ENCODE measurements at places on chromosomes 7 and 10.

DNA sequence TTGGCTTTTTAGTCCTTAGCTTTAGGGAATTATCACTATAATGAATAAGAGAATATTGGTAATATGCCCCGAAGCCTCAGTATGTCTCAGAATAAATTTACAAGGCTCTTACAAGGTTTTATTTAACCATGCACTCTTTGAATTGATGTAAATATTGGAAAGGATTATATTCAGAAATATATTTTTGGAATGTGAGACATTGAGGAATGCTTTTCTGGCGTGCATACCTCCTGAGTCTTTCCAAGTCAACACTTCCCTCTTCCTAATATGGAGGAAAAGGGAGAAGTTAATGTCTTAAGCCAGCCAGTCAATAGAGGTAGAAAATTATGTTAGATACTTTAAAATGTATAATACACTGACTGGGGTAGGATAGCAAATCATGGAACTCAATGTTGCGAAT is 1.2 kb upstream of the OR2F1 start:
- DNase-seq: no peak

DNA sequence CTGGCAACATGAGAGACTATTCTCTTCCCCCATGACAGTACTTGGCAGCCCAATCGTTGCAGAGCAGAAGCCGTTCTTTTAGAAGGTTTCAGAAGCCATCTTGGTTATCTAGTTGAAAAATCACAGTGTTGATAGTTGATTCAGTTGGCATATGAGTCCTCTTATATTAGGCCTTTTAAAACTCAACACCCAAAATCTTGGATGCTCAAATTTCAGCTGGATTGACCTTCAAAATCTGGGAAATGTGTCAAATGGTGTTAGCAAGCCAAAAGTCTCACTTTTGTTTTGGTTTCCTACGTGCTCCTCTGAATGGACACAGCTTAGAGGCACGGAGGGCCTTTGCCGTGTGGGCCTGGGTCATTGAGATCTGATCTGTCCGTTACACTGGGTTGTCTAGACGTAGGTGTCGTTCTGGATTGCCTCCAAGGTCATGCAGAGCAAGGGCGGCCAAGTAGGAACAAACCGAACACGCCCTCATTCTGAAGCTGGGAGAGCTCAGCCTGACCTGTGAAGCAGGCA is 59.3 kb upstream of the BMPER start:
- no peak for DNase-seq

GRCh38 chr10:112807013-112807412 is 143.0 kb upstream of the TCF7L2 start:
- no peak for DNase-seq

DNA sequence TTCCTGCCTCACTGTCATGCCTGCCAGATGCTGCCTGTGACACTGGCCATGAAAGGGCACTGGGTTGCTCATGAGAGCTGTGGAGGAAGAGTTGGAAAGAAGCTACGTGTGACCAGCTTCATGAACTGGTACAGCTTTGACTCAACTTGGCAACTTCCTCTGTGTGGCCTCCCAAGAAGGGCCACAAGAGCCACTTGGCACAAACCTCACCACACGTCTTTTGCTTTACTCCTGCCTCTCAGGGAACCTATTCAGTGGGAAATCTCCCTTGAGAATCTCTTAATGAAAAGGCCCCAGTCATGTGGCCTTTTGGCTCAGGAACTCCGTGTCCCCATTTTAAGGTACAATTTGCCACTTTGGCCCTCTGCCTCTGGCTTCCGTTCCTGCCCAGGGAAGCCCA is 54.5 kb downstream of the FRMD4A start:
- no peak for DNase-seq

- DNase-seq: no peak
Measured at GRCh38 chr7:54556121-54556520, 13.9 kb downstream of the VSTM2A start.

- peak; percentile 37 for DNase-seq
Measured at GRCh38 chr10:32256613-32257437, 90.1 kb downstream of the EPC1 start.

DNA sequence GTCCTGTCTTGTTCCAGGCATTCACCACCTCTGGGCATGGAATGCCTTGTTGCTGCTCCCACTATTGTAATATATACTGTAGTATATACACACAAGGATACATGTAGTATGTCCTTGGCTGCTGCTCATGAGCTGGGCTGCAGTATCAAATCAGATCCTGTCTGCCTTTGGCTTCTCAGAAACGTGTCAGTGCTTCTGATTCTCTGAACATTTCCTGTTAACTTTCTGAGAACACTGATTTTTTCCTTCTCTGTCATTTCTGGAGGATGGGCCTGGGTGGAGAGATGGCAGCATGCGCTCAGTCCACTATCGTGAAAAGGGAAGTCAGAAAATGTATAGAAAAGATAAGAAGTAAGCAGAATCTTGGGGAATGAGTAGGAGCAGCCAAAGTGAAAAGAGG is 12.2 kb downstream of the SFTPA2 start:
- DNase-seq: no peak

DNA sequence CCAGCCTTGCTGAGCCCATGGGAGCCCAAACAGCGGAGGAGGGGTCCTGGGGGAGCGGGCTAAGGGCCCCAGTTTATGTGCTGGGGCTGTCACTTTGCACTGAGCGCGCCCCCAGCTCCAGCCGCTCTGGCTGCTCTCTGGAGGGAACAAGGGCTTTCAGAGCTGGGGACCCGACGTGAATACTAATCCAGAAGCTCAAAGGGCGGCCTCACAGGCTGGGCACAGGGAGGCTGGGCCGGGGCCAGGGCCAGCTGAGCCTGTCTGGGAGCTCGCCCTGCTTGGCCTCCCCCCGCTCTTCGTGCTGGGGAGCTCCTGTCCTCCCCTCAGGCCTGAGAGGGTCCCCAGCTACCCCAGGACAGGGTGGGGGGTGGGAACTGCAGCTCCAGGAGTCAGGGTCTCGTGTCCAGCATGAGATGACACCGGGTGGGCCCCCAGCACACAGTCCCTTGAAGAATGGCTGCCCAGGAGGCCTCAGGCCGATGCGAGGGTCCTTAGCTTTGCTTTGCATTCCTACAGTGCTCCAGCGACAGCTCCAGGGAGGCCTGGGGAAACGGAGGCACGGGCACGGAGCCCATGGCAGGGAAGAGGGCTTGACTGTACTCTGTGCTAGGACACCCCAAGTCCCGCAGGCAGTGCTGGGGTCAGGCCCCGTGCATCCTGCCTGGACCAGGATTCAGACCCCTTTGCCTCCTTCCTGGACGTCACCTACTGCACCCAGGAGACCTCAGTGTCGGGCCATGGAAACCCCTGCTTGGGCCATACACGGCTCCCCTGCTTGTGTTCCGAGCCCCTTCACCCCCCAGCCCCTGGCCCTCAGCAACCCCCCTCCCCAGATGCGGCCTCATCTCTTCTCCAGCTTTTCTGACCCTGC is 5.8 kb upstream of the AMZ1 start:
- DNase-seq: no peak

- DNase-seq: peak; percentile 18
Measured at GRCh38 chr7:31192986-31193385, 140.9 kb downstream of the ADCYAP1R1 start.

- DNase-seq: no peak
Measured at GRCh38 chr10:107733328-107734130, 569.0 kb upstream of the SORCS1 start.

GRCh38 chr7:2870471-2870931 is 26.4 kb upstream of the GNA12 start:
- DNase-seq: no peak

DNA sequence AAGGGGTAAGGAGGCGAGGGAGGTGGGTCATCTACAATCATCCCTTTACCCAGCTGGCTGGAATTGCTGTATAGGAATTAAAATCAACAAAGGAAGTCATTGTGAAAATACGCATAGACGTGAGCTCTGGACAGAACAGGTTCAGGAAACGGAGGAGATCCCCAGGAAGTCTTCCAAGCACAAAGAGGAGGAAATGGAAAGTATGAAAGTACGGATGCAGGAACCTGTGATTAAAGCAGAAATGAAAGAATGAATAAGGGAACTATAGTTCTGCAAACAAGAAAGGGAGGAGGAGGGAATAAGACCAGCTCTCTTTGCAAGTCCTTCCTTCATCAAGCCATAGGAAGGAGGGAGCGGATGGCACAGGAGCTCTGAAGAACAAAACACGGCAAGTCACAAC is 61.8 kb downstream of the PYROXD2 start:
- DNase-seq: no peak

DNA sequence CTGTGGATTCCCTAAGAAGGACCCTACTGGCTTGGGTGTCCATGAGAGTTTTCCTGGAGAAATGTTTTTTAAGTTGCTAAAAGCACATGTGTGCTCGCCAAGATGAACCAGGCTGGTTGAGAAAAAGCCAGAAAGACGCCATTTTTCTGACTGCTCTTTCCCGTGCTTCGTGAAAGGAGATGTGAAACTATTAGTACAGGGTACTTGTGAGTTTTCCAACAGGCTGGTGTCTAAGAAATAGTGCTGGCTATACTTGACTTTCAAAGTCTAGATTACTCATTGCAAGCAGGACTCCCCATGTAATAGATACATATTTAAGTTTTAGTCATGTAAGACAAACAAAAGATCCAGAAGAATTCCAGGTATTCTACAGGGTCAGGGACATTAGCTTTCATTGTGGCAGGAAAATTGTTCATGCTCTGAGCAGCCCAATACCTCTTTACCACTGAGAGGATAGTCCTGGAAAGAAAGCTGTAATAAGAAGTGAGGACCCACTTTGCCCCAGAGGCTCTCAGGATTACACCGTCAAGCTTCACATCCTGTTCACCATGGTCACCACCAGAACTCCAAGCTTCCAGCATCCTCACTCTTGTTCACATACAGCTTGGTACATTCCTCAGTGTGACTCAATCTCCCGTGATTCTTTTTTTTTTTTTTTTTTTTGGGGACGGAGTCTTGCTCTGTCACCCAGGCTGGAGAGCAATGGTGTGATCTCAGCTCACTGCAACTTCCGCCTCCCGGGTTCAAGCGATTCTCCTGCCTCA is 43.8 kb upstream of the ICA1 start:
- DNase-seq: no peak

GRCh38 chr10:12741360-12741804 is 260.1 kb downstream of the CCDC3 start:
- no peak for DNase-seq

DNA sequence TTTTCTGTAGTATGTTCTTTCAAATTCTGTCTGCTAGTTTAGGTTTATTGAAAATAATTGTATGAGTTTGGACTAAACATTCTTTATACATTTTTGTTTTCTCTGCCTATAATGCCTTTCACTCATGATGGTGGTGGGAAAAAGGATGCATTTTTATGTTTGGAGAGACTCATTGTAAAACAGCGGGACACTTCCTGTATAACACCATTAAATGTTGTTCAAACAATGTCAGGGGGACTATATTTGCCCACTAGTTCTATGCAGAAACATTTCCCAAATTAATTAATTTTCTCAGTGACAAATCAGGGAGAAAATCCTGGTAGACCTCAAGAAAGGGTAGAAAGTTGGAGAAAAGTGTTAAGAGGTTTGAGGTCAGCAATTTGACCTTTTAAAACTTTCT is 207.7 kb downstream of the MALRD1 start:
- DNase-seq: no peak

GRCh38 chr7:131581241-131582051 is 25.0 kb upstream of the PODXL start:
- no peak for DNase-seq

GRCh38 chr10:19606968-19607367 is 209.3 kb upstream of the PLXDC2 start:
- no peak for DNase-seq

DNA sequence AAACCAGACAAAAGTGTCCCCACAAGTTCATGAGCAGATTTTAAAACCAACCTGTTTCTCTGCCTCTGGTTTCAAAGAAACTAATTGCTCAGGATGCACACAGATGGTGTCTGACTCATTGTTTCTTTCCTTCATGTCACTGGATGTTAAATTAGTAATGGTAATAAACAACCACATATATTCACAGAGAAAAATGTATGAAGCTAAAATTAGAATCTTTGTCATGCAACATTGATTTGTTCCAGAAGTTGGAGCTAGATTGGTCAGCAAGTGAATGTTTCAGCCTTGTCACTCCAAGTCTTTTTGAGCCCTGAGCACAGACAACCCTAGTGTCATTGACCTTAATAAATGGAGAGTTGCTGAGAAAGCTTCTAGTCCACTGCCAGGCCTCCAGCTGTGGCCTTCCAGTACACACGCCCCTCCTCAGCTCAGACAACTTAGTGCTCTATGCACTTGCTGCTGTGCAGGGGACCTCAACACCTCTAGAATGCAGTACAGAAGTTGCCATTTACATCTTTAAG is 175.9 kb downstream of the CCDC71L start:
- no peak for DNase-seq

DNA sequence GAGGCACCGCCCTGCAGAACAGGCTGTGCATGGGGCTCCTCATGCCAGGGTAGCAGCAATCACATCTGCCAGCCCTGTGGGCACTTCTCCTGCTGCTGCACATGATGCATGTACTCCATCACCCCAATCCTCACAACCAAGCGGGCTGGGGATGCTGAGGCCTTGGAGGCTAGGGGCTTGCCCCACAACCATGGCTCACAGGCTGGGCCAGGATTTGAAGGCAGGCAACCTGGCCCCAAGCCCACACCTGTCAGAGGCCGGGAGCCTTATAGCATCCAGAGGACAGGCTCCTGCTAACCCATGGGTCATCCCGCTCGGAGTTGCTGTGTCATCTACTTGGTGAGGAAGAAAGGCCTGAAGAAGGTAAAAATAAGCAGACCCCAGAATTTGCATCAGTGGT is 2.2 kb downstream of the POLM start:
- no peak for DNase-seq

- DNase-seq: no peak
Measured at GRCh38 chr10:49139846-49140195, 6.0 kb upstream of the FAM170B start.

DNA sequence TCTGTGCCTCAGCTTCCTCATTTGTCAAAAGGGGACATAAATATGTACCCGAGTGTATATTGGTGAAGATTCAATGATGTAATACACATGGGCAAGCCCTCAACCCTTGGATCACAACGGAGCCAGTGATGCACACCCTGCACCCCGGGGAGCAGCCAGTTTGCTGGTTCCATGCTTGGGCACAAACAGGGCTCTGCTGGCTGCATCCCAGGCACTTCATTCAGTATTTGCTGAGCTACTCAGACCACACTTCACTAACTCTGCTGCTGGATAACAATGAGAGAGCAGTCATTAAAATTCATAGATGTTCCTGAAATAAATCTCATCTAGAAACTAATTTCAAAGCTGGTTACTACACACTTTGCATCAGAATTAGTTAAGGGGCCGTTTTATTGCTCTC is 72.0 kb downstream of the SCRN1 start:
- DNase-seq: no peak

DNA sequence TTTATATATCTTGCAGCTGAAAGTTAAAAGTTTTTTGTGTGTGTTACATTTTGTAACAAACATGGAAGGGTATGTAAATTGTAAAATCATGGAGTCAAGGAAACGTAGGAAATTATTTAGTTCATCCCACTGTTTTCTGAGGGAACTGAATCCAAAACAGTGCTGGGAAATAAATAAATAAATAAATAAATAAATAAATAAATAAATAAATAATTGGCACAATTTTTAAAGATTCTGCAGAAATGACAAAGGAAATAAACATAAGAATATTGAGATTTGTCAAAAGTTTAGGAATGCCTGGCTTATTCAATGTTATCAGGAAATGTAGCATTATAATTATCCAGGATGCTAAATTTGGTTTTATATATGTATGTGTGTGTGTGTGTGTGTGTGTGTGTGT is 91.4 kb upstream of the AGBL3 start:
- DNase-seq: no peak

All from GM12891 (cell line).